Activated CD8-positive, alpha-beta memory T cell treated with anti-CD3 and anti-CD28 coated beads for 4 hours (primary cell): ENCODE measurements at places on chromosomes 4 and X.

GRCh38 chrX:49120091-49120490, 3.4 kb downstream of the GPKOW start:
- no peak for DNase-seq

DNA sequence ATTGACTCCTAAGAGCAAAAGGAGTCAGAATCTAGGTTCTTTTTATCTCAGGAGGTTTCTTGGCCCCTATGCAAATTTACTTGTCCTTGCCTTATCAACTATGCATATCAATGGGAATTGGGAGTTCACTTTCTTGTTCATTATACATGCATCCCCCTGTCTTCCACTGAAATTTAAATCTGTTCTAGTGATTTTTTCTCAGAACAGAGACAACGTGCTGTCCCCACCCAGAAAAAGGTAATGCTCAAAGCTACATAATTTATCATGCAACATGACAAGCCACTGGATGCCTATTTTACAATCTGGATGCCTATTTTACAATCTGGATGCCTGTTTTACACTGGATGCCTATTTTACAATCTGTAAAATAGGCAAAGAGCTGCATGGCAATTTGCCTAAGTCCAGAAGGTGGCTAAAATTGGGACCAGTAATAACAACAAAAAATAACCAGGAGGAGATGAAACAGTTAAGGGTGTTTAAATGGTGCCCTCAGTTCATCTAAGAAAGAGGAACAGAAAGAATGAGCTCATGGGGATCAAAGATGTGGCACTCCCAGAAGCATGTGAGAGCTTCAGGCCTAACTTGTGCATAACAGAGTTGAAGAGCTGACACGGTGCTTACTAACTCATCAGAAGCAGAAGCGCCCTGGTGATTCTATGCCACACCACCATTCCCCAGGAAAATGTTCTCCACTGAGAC, 537.8 kb upstream of the BOD1L1 start:
- DNase-seq, result no peak

- DNase-seq, result no peak
Observed at GRCh38 chr4:99983289-99983943, 33.3 kb upstream of the H2AZ1 start.

DNA sequence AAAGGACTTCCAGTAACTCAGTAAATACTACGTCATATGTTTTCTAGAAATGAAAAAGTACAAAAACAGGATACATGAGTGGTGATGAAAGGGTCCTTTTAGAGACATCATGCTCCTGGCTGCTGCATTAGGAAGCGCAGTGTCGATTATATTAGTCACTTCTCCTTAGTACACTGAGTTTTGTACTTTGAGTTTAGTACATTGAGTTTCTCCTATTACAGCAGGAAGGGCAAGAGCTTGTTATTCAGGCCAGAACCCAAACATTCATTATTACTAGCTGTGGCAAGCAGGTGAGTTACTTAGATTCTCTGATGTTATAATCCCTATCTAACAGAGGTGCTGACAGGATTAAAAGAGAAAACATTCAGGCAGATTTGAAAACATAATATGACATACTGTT, 21.3 kb downstream of the RPGR start:
- DNase-seq, result no peak

- no peak for DNase-seq
Observed at GRCh38 chrX:29948653-29949052, 266.7 kb upstream of the MAGEB2 start.

GRCh38 chr4:40502220-40502619, 127.4 kb downstream of the RBM47 start:
- no peak for DNase-seq

- no peak for DNase-seq
Observed at GRCh38 chrX:63959975-63960374, 175.0 kb upstream of the ARHGEF9 start.
